Right lobe of liver (tissue), 6 donors: ENCODE measurements at places on chromosomes 11 and 22. TPM values are rescaled to one million over a fixed set of nuclear protein-coding genes. Genes with fewer than 3 reads are reported as not detected.

GRCh38 chr11:16297332-16297731 lies 59.0 kb downstream of the SOX6 start:
- H3K27me3 ChIP-seq = no peaks in the 10 kb centered on the region
- H3K4me3 ChIP-seq = no peak overlapping the region
- no peak overlapping the region for H3K27ac ChIP-seq
- H3K36me3 ChIP-seq = no peaks in the 10 kb centered on the region
- H3K4me1 ChIP-seq = no peaks in the 10 kb centered on the region

DNA sequence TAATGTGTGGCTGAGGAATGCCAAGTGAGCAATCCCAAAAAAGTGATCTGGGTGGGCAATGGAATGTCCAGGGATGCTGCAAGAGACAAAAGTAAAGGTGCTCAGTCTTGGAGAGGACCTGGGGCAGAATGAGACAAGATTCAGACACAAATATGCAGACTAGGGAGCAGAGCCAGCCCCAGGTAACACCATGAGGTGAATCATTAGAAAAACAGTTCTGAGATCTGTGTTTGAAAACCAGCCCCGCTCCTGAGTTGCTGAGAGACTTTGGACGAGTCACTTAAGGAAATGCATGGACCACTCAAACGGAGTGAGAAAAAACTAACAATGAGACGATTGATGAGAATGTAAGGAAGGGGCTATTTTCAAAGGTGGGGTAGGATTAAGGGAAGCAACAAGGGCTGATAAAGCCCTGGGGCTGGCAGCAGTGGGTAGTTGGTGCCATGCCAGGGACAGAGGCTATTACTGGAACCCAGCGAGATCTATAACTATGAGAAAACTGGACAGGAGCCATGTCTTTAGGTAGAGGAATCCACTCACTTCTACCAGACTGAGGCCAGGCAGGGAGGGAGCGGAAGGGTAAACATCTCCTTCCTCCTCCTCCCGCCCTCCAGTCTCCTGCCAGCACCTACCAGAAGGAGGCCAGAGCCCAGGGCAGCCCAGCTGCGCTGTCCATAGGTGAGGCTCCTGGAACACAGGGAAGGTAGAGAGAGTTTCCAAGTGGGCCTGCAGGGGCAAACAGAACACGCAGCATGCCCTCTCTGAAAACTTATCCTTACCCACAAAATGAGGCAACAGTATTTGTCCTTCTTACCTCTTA lies 130.4 kb upstream of the TEAD1 start:
- no peak overlapping the region for H3K4me3 ChIP-seq
- no peaks in the 10 kb centered on the region for H3K27me3 ChIP-seq
- no peak overlapping the region for H3K27ac ChIP-seq
- no peaks in the 10 kb centered on the region for H3K36me3 ChIP-seq
- no peak for DNase-seq

The CDC42BPG gene
- total RNA-seq = 0.63 TPM

DNA sequence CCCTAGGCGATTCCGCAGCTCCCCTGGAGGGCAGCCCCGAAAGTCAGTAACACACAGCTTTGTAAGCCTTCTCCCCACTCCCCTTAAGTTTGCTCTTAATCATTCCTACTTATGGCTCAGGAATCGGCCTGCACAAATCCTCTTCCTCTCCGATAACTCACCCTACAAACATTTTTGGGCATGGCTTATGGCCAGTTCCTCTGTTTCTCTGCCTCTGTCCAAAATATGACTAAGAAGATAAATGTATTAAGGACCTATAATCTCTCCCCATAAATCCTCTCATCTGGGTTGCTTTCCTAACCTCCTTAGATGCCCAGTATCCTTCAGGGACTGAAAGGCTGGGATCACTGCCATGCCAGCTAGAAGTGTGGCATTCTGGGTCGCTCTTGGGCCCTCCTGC lies 41.0 kb downstream of the PAMR1 start:
- H3K36me3 ChIP-seq = no peaks in the 10 kb centered on the region
- H3K27me3 ChIP-seq = peaks cover 4% of the 10 kb centered on the region
- H3K4me1 ChIP-seq = no peaks in the 10 kb centered on the region
- no peak overlapping the region for H3K4me3 ChIP-seq
- no peak overlapping the region for H3K27ac ChIP-seq

The SLC22A12 gene
- total RNA-seq = not detected

The KCNJ11 gene
- 3.4 TPM for total RNA-seq

DNA sequence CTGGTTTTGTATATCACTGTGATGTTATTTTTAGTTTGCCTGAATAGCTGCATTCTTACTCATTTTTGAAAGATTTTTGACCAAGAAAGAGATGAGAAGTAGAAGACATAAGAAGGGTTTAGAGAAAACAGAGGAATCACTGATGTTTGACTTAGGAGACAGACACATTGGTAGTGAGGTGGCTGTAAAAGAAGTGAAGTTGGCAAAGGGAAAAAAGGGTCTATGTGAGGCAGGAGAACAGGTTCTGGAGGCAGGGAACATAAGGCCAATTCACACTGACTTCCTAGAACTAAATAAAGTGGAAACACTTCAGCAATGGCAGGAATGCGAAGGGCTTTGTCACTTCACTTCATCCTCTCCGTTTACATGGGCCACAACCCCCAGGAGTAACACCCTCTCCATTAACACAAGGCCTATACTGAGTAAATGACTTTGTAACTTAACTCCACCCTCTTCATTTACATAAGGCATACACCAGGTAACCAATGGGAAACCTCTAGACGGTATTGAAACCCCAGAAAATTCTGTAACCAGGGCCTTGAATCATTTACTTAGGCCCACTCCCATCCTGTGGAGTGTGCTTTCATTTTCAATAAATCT lies 36.5 kb downstream of the CTSC start:
- H3K27me3 ChIP-seq = no peaks in the 10 kb centered on the region
- H3K27ac ChIP-seq = no peak overlapping the region
- H3K4me1 ChIP-seq = no peaks in the 10 kb centered on the region
- no peak overlapping the region for H3K4me3 ChIP-seq

- no peak for DNase-seq
- no peaks in the 10 kb centered on the region for H3K4me1 ChIP-seq
- no peak overlapping the region for H3K27ac ChIP-seq
- H3K4me3 ChIP-seq = no peak overlapping the region
These were observed 343.5 kb upstream of the B3GAT1 start for GRCh38 chr11:134755535-134755934.

The POU2F3 gene
- total RNA-seq = not detected

GRCh38 chr22:38826801-38827200 lies 17.0 kb downstream of the NPTXR start:
- H3K27me3 ChIP-seq = no peaks in the 10 kb centered on the region
- no peak overlapping the region for H3K27ac ChIP-seq
- DNase-seq = no peak
- no peak overlapping the region for H3K4me3 ChIP-seq
- H3K36me3 ChIP-seq = no peaks in the 10 kb centered on the region
- no peaks in the 10 kb centered on the region for H3K4me1 ChIP-seq

The SEC14L6 gene
- total RNA-seq = not detected

DNA sequence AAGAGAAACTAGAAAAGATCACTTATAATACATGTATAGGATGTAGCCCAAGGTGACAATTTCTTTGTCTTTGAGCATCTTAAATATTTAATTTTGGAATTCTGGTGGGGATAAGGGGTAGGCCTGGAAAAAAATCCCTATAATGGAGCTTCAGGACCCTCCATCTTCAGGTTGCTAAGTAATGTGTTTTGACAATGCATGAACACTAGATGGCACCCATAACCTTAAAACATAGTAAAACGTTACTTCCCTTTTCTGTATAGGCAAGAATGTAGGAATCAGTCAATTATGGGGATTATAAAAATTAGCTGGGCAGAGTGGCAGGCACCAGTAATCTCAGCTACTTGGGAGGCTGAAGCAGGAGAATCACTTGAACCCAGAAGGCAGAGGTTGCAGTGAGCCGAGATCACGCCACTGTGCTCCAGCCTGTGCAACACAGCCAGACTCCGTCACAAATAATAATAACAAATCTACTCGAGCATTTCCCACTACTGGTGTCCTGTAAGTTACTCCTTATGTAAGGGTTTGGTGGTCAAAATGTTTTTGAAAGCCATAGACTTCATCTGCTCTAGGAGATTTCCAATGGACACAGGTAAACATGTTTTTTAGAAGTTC lies 541.9 kb upstream of the CCDC90B start:
- peak overlapping the region; percentile 17 for H3K4me3 ChIP-seq
- H3K27me3 ChIP-seq = no peaks in the 10 kb centered on the region
- H3K27ac ChIP-seq = no peak overlapping the region
- no peak for DNase-seq

The SMC1B gene
- total RNA-seq = not detected
